ENCODE measurements at places on chromosomes 4 and X. TPM values are rescaled to one million over a fixed set of nuclear protein-coding genes. Genes with fewer than 3 reads are reported as not detected.
A peak's percentile ranks its signal among the peaks of the same experiment; 100 is the strongest.

ADH4 gene
- not detected for total RNA-seq

GC gene
- total RNA-seq: not detected

DNA sequence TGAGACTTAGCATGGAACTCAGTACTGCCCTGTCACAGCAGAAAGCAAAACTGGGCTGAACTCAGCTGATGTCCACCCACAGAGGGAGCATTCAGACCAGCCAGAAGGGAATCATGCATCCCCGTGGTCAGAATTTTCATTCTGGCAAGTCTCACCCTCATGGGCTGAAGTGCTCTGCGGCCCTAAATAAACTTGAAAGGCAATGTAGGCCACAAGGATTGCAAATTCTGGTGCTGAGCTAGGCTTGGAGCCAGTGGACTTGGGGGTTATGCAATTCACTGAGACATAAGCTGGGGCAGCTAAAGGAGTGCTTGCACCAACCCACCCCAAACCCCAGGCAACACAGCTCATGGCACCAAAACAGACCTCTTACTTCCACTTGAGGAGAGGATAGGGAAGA, 494.1 kb downstream of the GABRG1 start:
- peak; percentile 20 for DNase-seq

- DNase-seq: no peak
These were observed 85.0 kb downstream of the RCHY1 start for GRCh38 chr4:75429208-75429607.

- DNase-seq: no peak
These were observed 105.0 kb downstream of the SLC2A9 start for GRCh38 chr4:9916346-9916745.

DUX4 gene
- total RNA-seq: not detected

DNA sequence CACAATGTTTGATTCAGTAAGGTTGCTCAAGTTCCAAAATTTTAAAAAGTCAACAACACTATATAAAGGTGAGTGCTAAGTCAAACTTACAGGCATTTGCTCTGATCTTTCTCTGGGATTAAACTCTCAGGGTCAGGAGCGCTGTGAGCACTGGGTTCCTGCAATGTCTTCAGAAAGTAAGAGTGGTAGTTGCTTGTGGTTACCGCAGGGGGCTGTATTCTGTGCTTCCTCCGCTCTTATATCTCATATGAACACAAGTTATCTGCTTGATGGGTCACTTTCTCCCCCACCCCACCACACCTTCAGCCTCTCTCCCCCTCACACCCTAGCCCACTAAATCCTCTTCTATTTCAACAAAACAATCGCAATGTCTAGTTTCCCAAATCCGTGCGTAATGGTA, 116.4 kb upstream of the IGSF1 start:
- DNase-seq: no peak
